ENCODE measurements at places on chromosomes 1 and 21.

DNA sequence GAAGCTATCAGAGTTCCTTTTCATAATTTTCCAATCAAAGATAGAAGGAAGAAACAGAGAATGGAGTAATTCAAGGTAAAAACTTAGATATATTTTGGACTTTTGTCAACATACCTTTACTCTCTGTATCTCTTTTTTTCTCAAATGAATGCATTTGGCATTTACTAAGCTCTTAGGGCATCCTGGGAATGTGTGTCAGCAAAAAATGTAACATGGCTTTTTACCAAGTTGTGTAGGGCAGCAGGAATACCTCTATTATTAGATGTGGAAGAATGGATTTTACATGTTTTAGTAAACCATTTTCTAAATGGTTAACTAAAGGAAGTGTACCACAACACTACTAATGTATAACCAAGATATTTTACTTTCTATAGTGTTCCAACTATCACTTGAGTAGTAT, 4.2 kb upstream of the COL11A1 start:
- DNase-seq = no peak

- DNase-seq = peak; percentile 95
These were observed 1.7 kb downstream of the RAB7B start for GRCh38 chr1:206001476-206001888.

- no peak for DNase-seq
These were observed 1.8 kb upstream of the IL10 start for GRCh38 chr1:206774093-206774492.

DNA sequence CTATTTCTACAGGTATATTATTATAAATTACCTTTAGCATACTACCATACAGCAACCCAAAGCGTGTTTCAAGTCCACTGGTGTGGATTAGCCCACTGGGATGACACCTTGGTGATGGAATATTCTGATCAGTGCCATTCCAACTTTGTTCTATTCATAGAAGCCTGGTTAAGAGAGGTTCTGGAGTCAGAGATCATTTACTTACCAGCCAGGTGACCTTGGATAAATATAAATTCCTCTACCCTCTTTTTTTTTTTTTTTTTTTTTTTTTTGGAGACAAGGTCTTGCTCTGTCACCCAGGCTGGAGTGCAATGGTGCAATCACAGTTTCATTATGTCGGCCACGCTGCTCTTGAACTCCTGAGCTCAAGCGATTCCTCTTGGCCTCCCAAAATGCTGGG, at the start of gene SPATA45:
TSS of gene SPATA45 (minus strand) at position 101 of the 400 bp plus-strand sequence. CDS start 11,500 bp downstream, outside the sequence.
- no peak for DNase-seq

- DNase-seq = no peak
These were observed 6.4 kb downstream of the LAMB3 start for GRCh38 chr1:209645574-209646452.

DNA sequence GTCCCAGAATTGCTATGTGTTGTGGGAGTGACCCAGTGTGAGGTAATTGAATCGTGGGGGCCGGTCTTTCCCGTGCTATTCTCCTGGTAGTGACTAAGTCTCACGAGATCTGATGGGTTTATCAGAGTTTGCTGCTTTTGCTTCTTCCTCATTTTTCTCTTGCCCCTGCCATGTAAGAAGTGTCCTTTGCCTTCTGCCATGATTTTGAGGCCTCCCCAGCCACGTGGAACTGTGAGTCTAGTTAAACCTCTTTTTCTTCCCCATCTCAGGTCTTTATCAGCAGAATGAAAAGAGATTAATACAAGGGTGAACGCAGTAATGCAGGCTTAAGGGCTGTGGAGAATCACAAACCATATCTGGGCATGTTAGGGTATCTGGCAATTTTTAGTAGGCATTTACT, 624.0 kb downstream of the USP25 start:
- DNase-seq = no peak

DNA sequence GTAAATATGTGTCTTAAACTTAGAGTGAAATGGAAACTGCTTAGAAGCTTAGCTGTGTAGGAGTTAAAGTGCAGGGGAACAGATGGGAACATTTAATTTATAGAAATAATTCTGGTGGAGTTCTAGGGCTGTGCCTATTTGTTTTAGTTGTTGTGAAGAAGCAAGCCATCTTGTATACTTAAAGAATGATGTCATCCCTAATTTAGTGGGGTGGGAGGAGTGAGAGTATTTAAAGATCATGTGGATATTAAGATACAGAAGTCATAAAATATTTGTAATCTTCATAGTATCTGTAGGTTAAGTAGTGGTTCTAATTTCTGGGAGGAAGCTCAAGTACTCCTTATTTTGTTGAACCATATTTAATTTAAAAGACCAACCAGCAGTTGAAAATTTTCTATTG, 41.5 kb downstream of the BACH1 start:
- DNase-seq = no peak

GRCh38 chr1:115922801-115923200, 53.5 kb upstream of the SLC22A15 start:
- no peak for DNase-seq

Data from cardiac fibroblast (primary cell).